ENCODE measurements at places on chromosomes 4 and X.

- no peak for DNase-seq
These were observed 55.0 kb upstream of the SCML1 start for GRCh38 chrX:17682259-17682658.

- DNase-seq: no peak
These were observed 248.5 kb upstream of the CXXC4 start for GRCh38 chr4:104743215-104743653.

DNA sequence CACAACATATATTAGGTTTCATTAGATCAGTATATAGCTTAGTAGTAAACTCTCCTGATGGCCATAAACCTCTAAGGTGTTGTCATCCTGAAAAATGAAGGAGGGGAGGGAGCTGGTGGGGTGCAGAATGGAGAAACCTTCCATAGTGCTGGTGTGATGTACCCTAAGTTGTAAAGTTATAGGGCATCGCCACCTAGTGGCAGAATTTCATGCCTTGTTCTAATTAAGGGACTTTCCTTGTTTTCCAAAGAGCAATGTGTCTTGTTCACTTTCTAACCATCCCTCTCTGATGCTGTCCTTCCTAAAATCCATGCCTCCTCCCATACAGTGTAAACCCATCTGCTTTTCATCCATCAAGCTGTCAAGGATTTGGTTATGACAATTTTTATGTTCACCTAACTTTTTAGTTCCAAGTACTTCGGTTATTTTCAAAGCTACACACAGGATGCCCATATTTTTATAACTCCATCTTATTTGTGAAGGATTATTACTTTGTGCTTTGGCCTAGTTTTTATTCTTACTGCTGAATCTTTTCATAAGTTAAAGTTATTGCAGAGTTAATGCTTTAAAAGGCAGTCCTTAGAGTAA is 4.5 kb downstream of the NBDY start:
- no peak for DNase-seq

GRCh38 chrX:39309018-39309635 is 507.9 kb downstream of the MID1IP1 start:
- peak; percentile 33 for DNase-seq

- no peak for DNase-seq
These were observed 245.6 kb downstream of the LDB2 start for GRCh38 chr4:16652732-16653305.

GRCh38 chrX:69096963-69097362 is 68.3 kb downstream of the PJA1 start:
- DNase-seq: no peak

GRCh38 chr4:153153339-153153871 is 50.8 kb upstream of the TRIM2 start:
- peak; percentile 26 for DNase-seq
